GM06990 (cell line): ENCODE measurements at places on chromosomes 5 and 9.
A peak's percentile ranks its signal among the peaks of the same experiment; 100 is the strongest.

DNA sequence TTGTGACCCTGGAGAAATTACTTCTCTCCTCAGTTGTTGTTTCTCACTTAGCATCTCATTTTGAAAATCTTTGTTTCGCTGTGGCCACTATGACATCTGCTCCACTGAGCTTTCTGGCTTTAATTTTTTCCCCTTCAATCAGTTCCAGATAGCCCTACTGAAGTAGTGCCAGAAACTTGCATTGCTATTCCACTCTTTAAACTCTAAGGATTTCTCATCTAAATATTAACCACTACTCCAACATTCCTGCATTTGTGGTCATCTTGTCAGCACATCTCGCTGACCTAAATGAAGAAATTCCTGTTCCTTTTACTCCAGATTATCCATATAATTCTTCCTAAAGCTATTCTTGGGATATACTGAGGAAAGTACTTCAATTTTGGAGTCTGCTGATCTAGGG is 15.3 kb upstream of the NOL6 start:
- DNase-seq, result no peak

- DNase-seq, result peak; percentile 9
These were observed 56.8 kb upstream of the TRAF1 start for GRCh38 chr9:120983259-120983837.

GRCh38 chr9:95330720-95331404 is 13.4 kb upstream of the FANCC start:
- DNase-seq, result no peak

DNA sequence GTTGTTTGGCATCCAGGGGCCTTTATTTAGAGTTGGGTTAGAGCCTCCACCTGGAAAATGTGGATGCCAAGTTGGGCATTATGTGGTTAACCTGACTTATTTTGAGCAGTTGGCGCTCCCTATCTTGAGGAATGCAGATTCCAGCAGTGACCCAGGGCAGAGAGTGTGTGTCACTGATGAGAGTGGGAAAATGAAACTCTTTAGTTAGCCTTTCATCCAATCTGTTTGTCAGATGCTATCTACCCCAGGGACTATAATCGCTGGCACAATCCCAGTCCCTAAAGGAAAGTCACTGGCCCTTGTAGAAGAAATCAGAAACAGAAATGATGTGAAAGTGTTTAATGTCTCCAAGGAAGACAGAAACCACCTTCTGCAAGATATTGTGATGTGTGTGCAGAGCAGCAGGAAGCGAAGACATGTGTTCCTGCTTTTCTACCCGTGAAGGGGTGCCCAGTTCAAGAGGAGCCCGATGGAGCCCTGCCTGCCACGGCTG is 10.2 kb upstream of the STING1 start:
- no peak for DNase-seq

- DNase-seq, result peak; percentile 88
These were observed 709 bp downstream of the ELL2 start for GRCh38 chr5:95960667-95961616.

DNA sequence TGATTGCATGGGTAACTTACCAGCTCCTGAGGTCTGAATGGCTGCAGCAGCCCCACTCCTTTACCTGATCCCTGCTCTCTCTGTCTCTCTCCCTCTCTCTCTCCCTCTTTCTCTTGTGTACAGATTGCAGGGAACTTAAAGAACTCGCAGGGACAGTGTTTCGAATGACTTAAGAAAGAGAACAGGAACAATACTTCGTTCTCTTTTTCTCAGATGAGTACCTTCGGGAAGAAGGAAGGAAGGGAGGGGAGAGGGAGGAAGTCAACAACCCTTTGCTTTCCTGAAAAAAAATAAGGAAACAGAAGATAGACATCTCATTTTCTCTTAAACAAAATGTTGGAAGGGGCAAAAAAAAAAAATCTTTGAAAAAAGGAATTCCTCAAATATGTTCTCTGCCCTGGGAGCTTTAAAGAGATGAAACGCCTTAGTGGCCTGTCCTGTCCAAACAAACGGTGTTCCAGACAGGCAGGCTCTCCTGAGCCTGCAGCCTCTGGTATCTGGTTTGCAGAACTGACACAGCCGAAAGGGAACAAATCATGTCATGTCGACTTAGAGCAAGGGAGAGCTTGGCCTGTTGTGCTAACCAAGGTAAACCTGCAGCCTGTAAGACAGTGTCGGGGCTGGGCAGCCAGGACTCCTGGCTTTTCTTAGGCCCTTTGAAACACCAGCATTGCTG is at the start of gene ZNF366:
ZNF366 (minus strand) TSS at position 180 of the 676 bp plus-strand sequence. CDS start 45,914 bp downstream, outside the sequence.
- DNase-seq, result no peak

DNA sequence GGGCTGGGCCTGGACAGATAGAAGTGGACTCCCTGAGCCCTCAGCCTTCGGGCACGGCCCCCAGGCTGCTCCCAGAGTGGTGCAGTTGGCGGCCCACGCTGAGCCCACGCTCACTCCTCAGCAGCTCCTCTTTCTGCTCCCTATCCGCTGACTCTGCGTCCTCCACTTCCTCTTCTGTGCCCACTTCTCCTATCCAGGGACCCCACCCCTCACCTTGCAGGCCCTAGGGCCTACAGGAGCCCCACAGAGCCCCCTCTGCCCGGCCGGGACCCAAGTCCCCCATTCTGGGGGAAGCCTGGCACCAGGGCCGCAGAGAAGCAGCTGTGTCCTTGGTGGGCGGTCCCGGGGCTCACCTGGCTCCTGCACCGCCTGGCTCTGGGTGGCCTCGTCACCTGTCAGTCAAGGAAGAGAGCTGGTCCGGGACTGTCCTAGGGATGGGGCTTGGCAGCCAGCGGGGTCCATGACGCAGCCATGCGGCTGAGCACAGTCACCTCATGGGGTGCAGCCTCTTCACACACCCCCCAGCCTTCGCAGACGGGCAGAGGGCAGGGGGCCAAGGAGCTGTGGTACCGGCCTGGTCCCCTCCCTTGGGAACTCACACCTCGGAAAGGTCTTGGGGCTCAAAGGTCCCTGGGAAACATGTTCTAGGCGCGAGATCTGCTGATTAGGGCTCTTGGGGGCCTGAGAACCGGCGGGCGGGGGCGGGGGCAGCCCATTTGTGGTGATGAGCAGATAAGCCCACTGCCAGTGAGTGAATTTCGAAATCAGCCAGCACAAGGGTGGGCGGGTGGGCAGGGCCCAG is 5.4 kb upstream of the NRARP start:
- peak; percentile 23 for DNase-seq

DNA sequence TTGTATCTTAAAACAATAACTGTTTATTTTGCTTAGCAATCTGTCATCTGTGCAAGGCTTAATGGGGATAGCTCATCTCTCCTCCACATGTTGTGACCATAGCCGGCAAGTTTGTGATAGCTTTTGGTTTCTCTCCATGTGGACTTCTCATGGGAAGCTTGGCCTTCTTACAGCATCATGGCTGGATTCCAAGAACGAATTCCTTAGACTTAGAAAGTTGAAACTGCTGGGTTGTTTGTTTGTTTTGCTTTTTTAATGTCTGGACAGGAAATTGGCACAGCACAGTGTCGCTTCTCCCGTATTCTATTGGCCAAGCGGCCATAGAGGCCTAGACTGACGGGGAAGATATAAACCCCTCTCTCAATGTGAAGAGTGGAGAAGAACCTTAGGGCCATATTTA is 61.0 kb upstream of the PRDM9 start:
- no peak for DNase-seq

DNA sequence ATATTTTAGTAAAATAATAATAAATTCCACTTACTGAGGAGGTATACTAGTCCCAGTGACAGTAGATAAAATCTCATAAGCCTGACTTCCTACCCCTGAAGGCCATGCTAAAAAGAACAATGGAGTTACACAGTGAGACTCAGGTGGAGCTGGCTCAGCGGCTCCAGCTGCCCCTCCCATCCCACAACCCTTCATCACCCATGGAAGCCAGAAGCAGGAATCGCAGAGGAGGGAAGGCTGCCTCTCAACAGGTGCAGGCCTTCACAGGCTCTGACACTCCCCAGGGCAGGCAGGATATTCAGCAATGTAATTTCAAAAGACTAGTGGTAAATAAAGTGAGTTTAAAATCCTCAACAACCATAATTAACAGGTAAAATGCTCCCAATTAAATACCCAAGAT is 67.5 kb downstream of the FANCC start:
- DNase-seq, result no peak

DNA sequence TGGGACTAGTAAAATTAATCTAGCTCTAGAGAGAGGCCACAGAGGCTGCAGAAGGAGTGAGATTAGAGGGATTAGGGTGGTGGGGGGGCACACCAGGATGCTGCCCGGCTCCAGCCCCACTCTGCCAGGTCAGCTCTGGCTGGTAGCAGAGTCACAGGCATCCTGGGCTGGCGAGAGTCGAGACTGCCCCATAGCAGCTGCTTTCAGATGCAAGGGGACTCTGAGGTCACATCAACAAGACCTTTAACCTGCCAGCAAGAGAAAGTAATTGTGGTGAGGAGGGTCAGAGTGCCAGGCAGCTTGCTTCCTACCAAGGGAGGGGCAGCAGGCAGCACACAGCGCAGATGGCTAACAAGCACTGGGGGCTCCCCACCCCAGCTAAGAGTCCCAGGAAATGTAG is 7.5 kb downstream of the EPB41L4B start:
- DNase-seq, result no peak

DNA sequence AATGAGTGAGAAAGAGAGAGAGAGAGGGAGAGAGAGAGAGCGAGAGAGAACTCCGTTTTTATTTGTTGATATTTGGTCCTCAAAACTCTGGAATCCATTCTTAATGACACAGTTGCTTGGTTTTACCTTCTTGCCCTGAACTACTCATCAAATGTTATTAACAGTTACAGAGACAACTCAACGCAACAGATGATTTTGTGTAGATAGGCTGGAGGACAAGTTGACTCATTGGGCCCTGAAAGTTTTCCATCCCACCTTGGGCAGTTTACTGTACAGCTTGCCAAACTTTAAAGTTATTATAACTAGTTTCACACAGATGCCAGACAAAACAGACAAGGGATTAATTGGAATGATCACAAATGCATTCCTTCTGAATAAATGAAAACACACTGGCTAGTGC is 339.9 kb downstream of the ARL15 start:
- no peak for DNase-seq

DNA sequence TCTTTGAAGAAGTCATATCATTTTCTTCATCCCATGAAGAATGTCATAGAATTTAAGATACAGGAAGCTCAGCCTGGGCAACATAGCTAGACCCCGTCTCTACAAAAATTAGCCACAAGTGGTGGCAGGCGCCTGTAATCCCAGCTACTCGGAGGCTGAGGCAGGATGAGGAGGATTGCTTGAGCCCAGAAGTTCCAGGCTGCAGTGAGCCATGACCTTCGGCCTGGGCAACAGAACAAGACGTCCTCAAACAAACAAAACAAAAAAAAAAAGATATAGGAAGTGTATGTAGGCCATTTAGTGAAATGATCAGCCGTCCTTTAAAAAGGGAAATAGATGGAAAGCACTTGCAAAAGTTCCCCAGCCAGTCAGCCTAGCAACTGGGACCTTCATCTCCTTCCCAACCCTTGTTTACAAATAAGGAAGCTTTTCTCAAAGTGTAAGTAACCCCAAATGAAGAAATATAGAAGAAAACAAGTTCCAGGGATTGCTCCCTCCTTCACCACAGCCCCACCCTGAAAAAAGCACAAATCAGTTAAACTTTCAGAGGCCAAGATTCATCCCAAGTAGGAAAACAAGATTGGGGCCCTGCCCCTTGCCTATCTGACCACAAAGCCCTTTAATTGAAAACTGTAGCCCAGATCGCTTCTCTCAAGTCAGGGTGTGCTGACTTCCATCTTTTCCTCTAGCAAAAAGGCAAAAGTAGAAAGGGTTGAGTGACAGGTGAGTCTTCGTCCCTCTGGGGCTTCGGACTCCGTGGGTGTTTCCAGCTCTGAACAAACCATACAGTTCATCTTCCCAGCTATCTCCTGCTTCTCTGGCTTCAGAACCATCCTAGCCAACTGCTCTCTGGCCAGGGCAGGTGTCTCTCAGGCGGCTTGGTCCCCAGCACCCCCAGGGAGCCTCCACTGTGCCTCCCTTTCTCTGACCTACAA is 1.2 kb downstream of the SLC31A2 start:
- DNase-seq, result no peak

DNA sequence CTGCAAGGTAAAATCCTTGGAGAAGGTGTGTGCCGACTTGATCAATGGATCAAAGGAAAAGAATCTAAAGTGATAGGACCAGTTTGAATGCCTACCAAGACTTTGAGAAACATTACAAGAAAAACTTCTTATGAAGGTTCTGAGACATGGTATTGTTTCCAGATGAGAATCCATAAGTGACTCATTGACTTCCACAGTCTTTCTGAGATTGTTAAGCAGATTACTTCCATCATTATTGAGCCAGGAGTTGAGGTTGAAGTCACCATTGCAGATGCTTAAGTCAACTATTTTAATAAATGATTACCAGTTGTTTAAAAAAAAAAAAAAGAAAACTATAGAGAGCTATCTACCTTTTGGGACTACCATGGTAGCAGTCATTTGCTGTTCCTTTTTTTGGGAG is 7.0 kb downstream of the LNPEP start:
- DNase-seq, result no peak

GRCh38 chr9:89657765-89658164 is 53.0 kb downstream of the GADD45G start:
- DNase-seq, result no peak

DNA sequence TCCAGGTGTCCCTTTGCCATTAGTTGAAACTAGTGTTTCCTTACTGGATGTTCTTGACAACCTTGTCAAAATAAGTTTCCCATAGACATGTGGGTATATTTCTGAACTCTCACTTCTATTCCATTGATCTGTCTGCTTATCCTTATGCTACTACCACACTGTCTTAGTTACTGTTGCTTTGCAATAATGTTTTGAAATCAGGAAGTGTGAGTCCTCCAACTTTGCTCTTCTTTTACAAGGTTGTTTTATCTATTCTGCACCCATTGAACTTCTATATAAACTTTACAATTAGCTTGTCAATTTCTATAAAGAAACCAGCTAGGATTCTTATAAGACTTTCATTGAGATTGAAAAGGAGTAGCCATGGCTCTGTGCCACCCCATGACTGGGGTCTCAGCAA is 24.3 kb downstream of the CD14 start:
- DNase-seq, result no peak

GRCh38 chr5:157115502-157115901 is 6.7 kb upstream of the HAVCR2 start:
- no peak for DNase-seq
